ENCODE measurements at places on chromosomes 5 and 9.

GRCh38 chr9:32378993-32379729 is 5.3 kb upstream of the ACO1 start:
- peak; percentile 56 for DNase-seq

DNA sequence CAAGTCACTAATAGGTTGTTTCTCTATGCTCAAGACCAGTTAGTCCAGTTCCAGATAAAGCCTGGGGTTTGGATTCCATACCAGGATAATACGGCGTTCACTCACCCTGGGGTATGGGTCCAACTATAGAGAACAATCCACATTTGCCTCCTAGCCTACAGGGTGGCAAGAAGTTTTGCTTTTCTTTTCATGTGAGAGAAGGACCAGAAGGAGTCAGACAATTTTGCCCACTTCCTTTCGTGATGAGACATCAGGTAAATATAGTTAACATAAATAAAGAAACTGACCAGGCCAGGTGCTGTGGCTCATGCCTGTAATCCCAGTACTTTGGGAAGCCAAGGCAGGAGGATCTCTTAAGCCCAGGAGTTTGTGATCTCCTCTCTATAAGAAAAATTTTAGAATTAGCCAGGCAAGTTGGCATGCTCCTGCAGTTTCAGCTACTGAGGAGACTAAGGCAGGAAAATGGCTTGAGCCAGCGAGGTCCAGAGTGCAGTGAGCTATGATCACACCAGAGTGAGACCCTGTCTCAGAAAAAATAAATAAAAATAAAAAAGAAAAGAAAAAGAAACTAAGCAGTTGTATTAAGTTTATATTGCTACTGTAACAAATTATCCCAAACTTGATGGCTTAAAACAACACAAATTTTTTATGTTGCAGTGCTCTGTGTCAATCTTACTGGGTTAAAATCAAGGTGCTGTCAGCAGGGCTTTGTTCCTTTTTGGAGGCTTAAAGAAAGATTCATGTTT is 7.5 kb upstream of the REEP5 start:
- no peak for DNase-seq

DNA sequence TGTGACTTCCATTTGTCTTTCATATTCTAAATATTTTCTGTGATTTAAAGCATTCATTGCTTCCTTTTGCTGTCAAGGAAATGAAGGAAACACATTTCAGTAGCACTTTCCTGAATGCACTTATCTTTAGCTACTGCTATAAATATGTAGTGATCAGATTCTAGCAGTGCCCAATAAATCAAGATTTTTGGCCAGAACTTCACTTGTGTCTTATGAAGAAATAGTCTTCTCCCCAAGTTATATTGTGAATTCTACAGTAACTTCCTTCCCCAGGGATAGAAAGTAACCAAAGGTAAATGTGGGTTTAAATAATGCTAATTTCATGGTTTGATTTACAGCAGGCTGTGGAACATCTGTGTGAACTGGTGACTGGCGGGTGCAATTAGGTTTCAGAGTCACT is 77.9 kb downstream of the DMRT2 start:
- DNase-seq: no peak

DNA sequence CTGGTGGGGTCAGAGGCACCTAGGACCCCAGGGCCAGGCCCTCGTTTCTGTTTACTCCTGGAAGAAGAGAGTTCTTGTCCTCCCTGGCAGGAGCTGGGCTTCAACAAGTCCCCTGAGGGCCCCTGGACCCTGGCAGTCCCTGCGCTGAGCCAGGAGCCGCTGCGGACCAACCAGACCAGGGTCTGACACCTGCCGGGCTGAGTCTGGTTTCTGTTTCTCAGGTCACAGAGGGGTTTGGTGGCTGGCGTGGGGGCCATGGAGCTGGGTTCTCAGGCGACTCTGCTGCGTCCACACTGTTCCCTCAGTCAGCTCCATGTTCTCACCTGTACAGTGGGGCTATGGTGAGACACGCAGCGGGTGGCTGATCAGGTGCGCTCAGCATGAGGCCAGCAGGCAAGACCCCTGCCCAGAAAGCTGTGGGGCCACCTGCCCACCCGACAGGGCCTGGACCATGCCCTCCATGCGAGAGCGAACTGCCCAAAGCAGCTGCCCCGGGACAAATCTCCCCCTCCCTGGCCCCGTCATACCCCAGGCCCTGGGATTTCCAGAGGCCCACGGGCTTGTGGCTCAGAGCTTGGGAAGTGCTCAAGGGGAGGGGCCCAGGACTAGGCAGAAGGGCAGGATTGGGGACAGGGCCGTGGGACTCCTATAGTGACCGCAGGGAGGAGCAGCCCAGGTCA is 17.9 kb upstream of the NOTCH1 start:
- peak; percentile 63 for DNase-seq

DNA sequence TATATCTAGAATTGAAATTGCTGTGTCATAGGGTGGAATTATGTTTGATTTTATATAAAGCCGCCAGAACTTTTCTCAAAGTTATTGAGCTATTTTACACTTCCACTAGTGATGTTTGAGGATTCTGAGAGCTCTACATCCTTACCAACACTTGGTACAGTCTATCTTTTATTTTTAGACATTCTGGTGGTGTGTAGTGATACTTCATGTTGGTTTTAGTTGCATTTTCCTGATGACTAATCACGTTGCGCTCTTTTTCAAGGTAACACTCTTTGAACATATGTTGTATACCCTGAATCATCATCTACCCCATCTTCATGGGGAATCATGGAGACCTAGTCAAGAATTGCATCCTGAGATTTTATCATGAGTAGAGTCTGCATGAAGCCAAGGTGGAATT is 141.7 kb downstream of the NXNL2 start:
- no peak for DNase-seq

- no peak for DNase-seq
These were observed 57.6 kb downstream of the STARD4 start for GRCh38 chr5:111454776-111455175.

DNA sequence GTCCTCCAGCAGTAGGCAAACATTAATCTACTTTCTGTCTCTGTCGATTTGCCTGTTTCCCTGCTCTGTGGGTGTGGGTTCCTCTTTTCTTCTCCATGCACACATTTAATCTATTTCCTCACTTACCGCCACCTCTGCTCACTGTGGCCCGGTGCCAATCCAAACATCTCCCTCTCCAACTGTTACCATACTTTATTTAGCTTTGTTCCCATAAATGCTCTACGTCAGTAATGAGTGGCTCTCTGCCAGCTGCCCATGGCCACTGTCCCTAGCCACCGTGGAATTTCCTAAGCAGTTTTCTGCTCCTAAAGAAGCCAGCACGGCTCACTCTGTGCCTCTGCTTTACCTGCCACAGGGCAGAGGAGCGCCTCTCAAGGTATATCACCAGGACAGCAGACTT is 19.5 kb upstream of the GOLPH3 start:
- peak; percentile 90 for DNase-seq

- DNase-seq: no peak
These were observed 274.3 kb downstream of the HTR1A start for GRCh38 chr5:63687854-63688516.

DNA sequence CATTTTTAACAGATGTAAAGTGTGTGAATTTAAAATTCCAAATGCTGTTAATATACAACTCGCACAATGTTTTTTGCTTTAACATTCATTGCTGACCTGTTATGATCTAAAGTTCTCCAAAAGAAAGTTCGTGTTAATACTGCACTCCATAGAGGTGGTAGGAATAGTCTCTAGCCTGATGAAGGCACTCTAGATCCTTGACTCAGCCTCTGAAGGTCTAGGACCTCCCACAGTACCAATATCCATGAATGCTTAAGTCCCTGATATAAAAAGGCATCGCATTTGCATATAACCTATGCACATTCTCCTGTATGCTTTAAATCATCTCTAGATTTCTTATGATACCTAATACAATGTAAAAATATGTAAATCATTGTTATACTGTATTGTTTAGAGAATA is 213.6 kb downstream of the EFNA5 start:
- DNase-seq: no peak

DNA sequence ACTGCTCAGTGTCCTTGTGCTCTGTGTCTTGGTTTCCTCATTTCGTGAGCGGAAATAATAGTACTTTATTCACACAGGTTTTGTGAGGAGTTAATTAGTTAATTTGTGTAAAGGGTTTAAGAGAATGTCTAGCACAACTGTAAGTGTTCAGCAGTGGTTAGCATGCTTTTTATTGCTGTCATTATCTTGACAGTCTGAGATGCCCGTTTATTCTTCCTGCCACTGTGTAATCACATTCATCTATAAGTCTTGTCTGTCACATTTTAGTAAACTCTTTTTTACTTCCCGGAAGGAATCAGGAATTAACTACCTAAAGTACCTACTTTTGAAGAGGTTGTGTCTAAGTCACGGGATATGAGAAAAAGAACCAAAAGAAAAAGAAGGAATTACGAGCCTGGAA is 38.0 kb downstream of the IQGAP2 start:
- DNase-seq: no peak

DNA sequence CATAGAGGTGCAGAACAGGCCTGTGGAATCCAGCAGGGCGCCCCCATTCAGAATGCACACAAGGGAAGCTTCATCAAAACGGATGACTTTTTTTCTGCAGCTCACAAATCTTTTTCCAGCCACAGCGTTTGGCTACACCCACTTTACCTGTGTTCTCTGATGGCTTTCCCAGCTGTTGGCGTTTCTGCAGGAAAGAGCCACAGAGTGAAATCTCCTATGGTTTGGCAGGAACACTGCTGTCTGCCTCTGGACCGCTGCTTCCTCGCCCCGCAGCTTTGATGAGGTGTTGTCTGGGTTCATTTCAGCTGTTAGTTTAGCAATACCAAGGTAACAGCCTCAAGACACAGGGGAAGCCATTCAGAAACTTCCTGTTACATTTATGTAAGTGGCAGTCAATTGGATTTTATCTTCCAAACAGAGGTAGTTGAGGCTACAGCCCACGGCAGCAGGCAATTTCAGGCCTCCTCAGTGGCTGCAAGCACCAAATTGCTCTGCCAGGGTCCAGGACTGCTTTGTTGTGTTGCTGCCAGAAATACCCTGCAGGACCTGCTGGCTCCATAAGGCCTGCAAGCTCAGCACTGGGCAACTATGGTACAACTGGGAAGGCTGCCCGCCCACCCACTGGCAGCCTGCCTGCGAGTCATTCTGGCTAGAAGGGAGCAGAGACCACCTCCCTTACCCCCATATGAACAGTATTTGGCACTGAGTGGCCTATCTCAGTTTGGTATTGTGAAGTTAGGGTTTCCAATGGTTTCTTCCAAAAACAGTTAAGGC is 96.7 kb downstream of the MVB12B start:
- no peak for DNase-seq

All from suppressor macrophage (primary cell).